Effector memory CD8-positive, alpha-beta T cell (primary cell): ENCODE measurements at places on chromosomes 6 and 20.

DNA sequence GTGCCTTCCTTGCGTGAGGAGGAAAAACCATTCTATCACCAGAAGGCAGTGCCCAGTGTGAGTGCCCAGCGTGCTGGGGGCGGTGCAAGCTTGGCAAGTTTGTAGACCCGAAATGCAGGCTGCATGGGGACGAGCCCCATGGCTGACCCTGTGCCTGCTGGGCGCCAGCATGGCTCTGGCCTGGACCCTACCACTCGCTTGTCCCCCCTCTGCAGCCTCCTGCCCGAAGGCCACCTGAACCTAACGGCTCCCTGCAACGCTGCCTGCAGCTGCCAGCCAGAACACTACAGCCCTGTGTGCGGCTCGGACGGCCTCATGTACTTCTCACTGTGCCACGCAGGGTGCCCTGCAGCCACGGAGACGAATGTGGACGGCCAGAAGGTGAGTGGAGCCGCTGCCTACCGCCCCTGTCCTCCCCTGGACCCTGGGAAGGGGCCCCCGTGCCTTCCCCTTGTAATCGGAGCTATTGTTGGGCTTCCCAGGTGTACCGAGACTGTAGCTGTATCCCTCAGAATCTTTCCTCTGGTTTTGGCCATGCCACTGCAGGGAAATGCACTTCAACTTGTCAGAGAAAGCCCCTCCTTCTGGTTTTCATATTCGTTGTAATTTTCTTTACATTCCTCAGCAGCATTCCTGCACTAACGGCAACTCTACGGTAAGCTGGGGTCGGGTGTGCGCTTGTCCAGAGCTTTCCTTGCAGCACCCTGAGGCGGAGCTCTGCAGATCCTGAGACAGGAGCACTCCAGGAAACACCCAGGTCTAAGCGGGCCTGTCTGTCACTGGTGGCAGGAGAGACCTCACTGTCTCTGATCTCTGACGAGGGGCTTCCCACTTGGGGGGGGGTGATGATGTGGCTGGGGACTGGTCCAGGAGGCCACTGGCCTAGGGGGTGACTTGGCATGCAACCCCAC is 25.5 kb downstream of the SLCO4A1 start:
- no peak for DNase-seq

- DNase-seq: no peak
Measured at GRCh38 chr20:48608756-48609155, 219.0 kb downstream of the PREX1 start.

DNA sequence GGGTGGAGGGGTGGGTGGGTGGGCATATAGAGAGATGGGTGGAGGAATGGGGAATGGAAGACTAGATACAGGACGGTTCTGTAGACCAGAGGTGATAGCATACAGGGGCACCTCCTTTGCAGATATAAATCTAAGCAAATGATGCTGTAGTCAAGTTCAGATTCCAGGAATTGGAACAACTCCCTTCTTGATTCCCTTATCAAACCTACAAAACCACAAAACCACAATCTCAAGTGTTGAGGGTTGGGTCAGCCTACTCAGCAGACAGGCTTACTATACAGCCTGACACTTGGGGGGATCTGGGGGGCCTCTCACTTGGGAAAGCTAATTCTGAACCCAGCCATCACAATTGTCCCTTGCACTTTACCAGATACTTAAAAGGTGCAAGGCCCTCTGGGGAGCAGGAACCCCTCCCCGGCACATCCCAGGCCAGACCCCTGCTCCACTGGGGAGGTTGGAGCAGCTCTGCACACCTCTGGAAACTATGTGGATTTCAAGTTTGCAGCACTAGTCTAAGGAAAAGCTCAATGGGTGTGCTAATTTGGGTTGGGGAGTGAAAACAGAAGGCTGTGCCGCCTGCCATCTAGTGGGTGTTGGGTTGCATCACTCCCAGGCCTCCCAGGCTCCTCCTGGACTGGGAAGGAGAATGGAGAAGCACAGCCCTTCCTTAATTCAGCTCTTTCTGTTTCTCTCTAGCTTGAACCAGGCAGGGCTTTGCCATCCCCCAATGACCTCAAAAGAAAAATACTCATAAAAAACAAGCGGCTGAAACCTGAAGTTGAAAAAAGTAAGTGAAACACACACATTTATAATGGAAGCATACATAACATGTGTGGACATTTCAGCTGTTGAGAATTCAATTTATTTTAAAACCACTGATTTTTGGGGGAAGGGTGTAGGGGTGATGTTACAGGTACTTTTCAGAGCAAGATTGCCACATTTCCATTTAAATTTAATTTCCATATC is 121.2 kb upstream of the LAMP5 start:
- DNase-seq: no peak

GRCh38 chr6:82372656-82373055 is 9.0 kb downstream of the TPBG start:
- DNase-seq: no peak

DNA sequence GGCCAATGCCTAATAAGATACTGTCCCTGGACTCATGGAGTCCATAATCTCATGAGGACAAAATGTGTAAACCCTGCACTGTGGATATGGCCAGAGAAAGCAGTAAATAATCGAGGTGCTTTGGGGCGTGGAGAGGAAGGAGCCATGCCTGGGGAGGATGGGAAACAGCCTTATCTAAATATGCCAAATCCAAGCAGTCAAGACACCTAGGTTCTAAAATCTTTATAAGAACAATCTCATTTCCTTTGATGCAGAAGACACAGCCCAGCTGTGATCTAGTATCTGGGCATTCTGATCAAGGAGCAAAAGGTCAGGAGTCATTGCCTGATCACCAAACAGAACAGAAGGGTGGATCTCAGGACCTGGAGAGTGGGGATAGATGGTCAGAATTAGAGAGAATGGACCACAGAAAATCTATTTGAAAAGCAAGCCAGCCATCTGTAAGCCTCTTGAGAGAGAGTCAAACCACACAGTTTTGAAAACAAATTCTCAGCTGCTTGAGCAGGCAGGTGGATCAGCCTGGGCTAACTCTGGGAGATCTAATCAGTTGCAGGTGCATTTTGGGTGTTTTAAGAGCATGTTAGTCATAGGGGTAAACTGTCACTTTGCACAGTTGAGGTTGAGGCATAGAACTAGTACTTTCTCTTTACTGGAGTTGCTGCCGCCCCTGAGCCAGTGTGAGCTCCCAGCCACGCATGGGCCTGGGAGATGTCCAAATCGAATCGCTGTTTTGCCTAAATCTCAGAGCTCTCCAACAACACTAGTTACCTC is 130.8 kb upstream of the TNFAIP3 start:
- DNase-seq: no peak

- no peak for DNase-seq
Measured at GRCh38 chr6:117463762-117464665, 18.5 kb upstream of the DCBLD1 start.

GRCh38 chr6:46808806-46809205 is 15.6 kb downstream of the MEP1A start:
- no peak for DNase-seq

DNA sequence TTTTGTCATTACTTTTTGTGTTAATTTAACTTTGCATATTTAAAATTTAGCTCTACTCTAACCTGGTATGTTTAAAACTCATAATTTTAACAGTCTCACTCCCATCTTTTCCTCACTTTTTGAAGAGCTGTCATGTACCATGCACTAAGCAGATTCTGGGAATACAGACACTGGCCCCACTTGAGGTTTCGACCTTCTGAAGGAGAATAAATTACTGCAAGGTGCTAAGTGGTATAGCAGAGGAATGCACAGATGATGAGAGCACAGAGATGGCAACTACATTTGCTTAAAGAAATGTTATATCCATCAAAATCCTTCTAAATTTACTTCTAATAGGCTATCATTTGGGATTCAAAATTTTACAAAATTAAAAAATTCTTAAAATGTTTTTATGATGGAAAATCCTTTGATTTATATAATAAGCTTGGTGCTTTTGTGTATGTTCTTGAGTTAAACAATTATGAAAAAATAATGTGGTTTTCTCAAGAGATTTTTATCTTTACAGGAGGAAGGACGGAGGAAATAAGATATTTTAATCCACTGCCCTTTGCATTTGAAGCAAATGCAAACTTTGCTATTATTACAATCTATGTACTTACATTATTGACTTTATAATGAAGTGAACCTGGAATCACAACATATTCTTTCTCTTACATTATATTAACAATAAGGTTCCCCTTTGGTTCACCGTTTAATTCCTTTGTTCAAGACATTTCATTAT is 79.3 kb downstream of the AHI1 start:
- no peak for DNase-seq
